ENCODE measurements at places on chromosomes 1 and 21. TPM values are rescaled to one million over a fixed set of nuclear protein-coding genes. Genes with fewer than 3 reads are reported as not detected.

The PTPN7 gene
- total RNA-seq = 1.2 TPM

GRCh38 chr1:97621955-97622354, 298.9 kb downstream of the DPYD start:
- DNase-seq = no peak

DNA sequence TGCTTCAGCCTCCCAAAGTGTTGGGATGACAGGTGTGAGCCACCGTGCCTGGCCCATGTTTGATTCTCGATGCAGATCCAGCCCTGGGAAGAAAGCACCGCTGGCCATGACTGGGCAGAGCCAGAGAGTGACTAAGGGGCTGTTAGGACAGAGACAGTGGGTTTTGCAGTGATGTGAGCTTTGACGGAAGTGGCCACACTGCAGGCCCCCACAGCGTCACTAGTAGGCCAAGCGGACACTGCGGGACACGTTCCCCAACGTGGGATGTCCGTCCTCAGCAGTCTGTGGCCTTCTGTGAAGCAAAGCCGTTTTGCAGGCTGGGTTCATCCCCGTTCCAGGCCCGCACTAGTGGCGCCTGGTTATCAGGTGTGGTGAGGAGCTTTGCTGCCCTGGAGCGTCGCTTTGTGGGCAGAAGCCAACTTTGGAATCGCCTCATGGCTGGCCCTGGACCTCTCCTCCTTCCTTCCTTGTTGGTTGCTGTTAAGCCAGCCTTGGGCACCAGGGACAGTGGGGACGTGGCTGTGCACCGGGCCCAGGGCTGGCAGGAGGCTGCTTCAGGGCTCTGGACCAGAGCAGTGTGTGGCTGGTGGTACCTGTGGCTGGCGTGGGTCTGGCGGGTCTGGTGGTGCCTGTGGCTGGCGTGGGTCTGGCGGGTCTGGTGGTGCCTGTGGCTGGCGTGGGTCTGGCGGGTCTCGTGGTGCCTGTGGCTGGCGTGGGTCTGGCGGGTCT, 41.2 kb downstream of the SKI start:
- DNase-seq = no peak

The TAS1R3 gene
- 0.62 TPM for total RNA-seq

The UBASH3A gene
- not detected for total RNA-seq

DNA sequence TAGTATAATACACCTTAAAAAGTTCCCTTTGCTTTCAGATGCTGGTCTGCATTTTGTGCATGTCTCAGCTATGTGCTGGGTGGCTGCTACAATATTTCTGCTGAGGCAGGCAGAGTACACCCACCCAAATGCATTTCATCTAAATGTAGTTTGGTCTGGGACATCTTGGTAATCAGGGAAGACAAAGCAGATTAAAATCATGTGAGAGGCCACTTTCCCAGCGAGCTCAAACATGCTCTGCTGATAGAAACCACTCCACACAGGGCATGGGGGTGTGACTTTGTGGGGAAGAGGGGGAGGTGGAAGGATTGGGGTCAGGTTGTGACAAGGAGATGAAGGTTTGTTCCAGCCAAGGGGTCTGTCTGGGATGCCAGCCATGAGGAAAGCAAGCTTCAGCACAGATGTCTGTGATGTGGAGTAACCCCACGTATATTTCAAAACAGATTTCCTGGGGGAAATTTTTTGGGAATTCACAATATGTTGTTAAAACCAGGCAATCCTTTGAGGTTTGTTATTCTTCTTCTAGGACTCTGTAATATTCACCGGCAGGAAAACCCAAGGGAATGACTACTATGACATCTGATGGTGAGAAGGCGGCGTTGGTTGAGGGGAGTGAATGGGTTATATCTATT, 255.1 kb upstream of the FGGY start:
- DNase-seq = no peak

The CADM3 gene
- total RNA-seq = 1.0 TPM

DNA sequence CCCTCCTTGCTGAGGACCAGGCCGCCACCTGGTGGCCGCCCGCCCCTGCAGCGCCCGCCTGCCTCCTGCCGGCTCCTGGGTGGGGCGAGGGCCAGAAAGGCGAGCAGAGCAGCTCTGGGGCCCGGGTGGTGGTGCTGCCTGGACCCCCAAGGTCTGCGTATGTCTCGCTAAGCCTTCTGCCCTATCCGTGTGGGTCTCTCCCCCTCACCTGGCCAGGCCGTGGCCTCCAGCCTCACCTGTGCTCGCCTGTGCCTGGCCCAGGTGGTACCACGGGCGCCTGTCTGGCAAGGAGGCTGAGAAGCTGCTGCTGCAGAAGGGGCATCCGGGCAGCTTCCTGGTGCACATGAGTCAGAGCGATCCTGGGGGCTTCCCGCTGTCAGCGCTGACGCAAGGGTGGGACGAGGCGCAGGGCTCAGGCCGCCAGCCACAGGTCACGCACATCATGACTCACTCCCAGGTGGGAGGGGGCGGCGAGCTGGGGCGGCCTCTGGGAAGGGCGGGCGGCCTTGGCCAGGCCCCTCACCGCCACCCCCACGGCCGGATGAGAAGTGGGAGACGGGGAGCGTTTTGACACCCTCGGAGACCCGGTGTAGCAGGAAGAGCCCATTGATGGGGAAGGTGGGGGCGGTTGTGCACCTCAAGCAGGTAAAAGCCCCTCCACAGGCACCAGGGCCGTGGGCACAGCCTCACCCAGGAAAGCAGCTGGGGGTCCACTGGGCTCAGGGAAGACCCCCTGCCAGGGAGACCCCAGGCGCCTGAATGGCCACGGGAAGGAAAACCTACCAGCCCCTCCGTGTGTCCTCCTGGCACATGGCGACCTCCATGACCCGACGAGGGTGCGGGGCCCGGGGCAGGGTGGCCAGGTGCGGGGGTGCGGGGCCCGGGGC, 9.9 kb downstream of the RNF223 start:
- DNase-seq = no peak

DNA sequence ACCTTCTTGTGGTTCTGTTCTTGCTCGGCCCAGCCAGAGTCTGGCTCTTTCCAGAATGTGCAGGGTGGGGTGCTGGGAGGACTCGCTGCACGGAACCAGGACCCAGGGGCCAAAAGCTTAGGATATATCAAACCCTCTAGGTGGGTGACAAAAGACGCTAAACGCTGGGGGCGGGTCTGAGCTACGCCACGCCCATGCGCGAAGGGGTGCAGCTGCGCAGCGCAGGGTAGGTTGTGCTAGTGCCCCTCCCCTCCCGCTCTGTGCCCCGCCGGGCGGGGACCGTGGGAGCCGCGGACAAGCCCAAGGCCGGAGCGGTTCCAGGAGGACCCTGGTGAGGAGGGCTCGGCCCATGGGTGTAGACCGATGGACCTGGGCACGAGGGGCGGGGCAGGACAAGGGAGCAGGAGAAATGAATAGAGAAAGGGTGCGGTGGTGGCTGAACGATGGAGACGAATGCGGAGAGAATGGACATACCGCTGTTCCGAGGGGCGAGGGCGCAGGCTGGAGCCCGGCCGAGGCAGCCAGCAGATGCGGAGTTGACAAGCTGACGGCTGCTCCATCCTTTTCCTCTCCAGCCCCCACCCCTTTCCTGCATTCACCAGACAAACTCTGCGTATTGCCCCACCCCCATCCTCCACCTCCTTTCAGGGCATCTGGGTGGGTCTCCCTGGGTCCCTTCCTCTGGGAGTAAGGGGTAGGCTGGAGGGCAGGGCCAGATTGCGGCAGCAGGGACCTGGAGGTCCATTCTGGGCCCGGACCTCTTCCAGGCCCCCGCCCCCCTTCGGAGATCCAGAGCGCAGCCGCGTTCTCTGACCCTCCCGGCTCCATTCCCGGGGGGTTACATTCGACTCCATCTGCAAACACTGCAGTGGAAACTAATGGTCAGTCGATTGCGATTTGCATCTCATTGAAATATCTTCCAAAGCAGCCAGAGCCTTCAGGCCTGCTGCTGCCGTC, at the start of gene RUSC1:
Gene RUSC1 (plus strand): TSS at position 234 of the 957 bp plus-strand sequence. CDS start 880 bp downstream, outside the sequence.
- DNase-seq = peak; percentile 93

- DNase-seq = no peak
Observed at GRCh38 chr1:54819733-54820132, 18.6 kb upstream of the TTC22 start.

Measured in cardiac septum (tissue), 1 donor.